Chondrocyte (in vitro differentiated cells): ENCODE measurements at places on chromosomes 11 and 22. TPM values are rescaled to one million over a fixed set of nuclear protein-coding genes. Genes with fewer than 3 reads are reported as not detected.
A peak's percentile ranks its signal among the peaks of the same experiment; 100 is the strongest.

GRCh38 chr22:35555483-35555890 lies 14.9 kb downstream of the RASD2 start:
- peaks cover 10% of the 10 kb centered on the region for H3K27me3 ChIP-seq
- no peak overlapping the region for H3K4me3 ChIP-seq
- H3K27ac ChIP-seq = no peak overlapping the region
- no peak for DNase-seq

DNA sequence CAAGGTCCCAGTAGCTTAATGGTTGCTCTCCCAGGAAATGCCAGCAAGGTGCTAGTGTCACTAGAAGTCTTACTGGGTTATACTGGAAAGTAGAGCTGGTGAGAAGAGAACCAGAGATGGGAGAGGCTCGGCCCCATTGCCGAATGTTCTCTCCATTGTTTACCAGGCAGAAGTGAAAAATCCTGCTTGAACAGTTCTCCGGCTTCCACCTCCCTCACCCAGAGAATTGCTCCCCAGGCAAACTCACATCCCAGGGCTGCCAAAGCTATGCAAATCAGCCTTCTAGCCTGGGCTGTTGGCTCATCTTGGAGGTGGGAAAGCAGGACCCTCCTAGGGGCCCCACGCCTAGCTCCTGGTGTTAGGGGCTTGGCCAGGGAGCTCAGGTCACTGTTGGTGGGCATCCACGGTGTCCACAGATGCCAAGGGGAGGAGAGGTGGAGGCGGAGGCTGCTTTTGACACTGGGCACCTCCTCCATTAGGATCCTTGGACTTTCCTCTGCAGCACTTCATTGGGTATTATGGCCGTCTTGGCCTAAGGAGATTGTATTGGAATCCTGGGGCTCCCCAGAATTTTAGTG lies 20.1 kb downstream of the POU2F3 start:
- H3K4me1 ChIP-seq = no peaks in the 10 kb centered on the region
- no peak overlapping the region for H3K27ac ChIP-seq
- H3K36me3 ChIP-seq = no peaks in the 10 kb centered on the region
- H3K4me3 ChIP-seq = no peak overlapping the region
- peak; percentile 59 for DNase-seq

GRCh38 chr11:31643857-31644256 lies 134.3 kb downstream of the ELP4 start:
- no peaks in the 10 kb centered on the region for H3K27me3 ChIP-seq
- H3K4me3 ChIP-seq = no peak overlapping the region
- no peaks in the 10 kb centered on the region for H3K36me3 ChIP-seq

DNA sequence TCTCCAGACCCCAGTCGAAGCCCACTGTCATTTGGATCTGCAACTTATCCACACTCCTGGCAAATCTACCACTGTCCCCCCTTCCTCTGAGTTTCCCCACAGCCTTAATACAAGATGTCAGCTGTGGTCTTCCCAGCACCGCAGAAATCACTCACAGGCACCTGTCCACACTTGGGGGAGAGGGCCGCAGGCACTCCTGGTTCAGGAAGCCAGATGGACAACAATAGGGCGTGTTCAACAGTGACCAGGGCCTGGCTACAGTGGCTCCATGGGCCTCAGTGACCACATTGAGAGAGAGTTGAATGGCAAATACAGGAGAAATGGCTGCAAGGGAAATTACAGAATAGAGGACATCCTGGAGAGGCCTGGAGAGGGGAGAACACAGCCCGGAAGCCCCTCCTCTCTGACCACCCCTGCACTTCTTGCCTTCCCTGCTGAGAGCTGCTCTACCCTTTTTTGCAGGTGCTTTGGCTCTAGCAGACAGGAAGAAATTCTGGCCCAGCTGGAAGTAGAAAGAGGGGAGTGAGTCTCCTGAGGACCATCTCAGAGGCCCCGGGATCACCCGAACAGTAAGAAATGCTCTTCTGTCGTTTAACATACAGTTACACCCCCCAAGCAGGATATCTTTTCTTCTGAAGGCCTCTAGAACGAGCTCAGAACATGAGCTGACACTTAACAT lies 164.6 kb downstream of the FEZ1 start:
- H3K4me3 ChIP-seq = no peak overlapping the region
- H3K27ac ChIP-seq = no peak overlapping the region
- H3K4me1 ChIP-seq = peaks cover 14% of the 10 kb centered on the region
- no peaks in the 10 kb centered on the region for H3K27me3 ChIP-seq

CD6 gene
- 0.33 TPM in 1 of 3 replicates, not detected in the others for total RNA-seq

TRIM64C gene
- total RNA-seq = not detected in 3 replicates

CASP1 gene
- 1.2 TPM in 1 of 3 replicates, not detected in the others for total RNA-seq
